ENCODE measurements at places on chromosomes 11 and 22.

GRCh38 chr11:60265373-60266214 is 14.9 kb upstream of the MS4A4A start:
- no peak for DNase-seq

- no peak for DNase-seq
These were observed 40.0 kb downstream of the APOL1 start for GRCh38 chr22:36292823-36293530.

DNA sequence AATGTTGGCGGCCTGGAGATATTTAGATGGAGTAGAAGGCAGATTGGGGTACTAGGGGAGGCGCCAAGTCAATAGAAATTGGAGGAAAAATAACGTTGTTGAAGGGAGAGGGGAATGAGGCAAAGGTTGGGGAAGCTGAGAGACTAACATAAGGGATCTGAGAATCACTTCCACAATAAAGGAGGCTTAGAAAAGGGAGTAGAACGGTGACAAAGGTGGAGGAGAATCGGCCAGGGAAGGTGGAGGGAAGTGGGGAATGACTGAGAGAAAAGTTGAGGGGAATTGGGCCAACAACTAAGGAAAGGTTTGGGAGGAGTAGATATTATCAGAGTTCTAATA is 510 bp downstream of the PPME1 start:
- DNase-seq, result no peak

DNA sequence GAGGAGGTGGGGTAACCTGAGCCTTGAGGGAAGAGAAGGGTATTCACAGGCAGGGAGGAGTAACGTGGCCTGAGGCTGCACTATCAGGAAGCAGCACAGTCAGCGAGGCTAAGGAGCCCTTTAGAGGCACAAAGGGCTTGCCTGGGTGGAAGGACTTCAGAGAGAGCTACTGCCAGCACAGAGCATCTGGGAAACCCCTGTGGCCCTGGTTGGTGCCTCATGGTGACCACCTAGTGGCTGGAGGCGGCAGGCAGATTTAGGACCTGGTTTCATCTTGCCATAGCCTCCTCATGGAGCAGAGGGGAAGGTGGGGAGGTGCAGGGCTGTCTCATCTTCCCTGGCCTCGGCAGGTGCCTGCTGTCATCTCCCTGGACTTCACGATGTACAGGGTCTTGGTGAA is 64.5 kb downstream of the MPPED1 start:
- DNase-seq, result no peak

DNA sequence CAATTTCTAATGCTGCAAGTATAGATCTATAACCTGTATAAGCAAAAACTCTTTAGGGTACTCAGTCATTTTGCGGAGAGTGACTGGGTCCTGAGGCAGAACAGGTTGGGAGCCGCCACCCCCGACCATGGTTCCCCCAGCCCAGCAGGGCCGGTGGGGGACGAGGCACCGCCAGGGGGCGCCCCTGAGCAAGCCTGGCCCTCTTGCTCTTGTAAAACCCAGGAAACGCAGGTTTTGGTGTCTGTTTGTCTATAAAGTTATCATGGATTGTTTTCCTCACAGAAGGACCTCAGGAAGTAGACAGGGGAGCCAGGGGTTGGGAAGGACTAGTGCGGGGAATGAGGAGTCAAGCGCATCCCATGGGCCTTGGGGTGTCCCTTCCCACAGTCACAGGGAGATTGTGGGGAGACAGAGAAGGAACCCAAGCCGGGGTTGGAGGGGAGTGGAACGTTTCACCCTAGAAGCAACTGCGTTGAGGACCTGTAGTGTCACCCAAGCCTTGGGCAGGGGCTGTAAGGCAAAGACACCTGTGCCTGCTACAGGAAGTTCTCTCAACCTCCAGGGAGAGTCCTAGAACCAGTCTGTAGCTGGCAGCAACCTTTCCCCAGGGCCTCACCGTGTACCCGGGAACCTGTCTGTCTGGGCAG is 26.4 kb downstream of the KCTD17 start:
- DNase-seq, result no peak

DNA sequence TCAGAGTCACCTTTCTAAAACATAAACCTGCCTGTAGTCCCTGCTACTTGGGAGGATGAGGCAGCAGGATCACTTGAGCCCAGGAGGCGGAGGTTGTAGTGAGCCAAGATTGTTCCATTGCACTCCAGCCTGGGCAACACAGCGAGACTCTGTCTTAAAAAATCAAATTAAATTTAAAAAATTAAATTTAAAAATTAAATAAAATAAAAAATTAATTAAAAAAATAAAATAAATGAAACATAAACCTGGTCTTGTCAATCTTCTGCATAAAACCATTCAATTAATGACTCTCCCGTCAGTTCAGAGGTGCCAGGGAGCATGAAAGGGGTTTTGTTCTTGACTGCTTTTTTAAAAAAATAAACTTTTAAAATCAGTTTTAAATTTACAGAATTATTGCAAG is 48.6 kb downstream of the CCDC83 start:
- no peak for DNase-seq

DNA sequence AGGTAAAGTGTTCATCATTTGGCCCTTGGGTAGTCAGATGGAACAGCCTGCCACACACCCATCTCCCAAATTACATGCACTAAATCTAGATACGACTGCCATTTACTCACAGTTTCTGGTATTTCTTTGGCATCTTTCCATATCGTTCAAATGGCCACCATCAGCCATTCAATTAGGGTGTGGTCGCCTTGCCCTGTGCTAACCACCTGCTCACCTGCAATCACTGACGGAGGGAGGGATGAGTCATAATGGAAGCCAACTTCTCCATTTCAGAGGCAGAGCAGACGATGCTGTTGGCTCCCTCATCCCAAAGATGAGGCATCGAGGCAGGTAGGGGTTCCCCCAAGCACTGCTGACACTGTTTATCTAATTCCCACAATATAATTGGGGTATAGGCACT is 14.6 kb downstream of the MS4A6A start:
- no peak for DNase-seq

GRCh38 chr22:50302041-50302541 is 5.4 kb downstream of the PLXNB2 start:
- no peak for DNase-seq

DNA sequence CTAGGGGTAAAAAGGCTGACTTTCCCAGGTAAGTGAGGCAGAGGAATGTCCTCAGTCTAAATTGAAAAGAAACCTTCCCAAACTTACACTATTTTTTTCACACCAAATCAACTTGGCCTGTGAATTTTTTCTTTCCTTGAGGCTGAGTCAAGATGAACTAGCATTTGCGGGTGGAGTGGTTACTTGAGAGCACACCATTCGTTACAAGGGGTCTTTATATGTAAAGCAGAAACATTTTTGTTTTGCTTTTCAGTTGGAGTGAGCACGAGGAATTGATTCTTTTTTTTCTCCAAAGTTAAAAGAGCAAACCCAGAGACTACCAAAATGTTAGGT is 36.4 kb downstream of the MAML2 start:
- no peak for DNase-seq

GRCh38 chr22:39209756-39210155 is 35.0 kb downstream of the PDGFB start:
- peak; percentile 28 for DNase-seq

DNA sequence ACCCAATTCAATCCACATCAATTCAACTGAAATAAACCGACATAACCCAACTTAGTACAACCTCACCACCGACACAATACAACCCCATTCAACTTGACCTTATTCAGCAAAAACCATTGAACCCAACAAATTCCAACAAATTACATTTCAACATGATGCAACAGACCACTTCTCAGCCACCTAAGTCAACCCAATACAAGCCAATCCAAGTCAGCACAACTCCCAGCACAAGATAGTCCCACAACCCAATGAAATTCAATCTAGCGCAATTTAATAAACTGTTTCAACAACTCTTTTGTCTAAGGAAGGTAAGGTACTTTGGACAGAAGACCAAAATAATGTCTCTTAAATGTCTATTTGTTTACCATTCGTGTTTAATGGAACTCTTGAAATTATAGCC is 226.0 kb downstream of the MIAT start:
- DNase-seq, result no peak

- no peak for DNase-seq
These were observed 50.3 kb upstream of the EHF start for GRCh38 chr11:34570584-34570983.

DNA sequence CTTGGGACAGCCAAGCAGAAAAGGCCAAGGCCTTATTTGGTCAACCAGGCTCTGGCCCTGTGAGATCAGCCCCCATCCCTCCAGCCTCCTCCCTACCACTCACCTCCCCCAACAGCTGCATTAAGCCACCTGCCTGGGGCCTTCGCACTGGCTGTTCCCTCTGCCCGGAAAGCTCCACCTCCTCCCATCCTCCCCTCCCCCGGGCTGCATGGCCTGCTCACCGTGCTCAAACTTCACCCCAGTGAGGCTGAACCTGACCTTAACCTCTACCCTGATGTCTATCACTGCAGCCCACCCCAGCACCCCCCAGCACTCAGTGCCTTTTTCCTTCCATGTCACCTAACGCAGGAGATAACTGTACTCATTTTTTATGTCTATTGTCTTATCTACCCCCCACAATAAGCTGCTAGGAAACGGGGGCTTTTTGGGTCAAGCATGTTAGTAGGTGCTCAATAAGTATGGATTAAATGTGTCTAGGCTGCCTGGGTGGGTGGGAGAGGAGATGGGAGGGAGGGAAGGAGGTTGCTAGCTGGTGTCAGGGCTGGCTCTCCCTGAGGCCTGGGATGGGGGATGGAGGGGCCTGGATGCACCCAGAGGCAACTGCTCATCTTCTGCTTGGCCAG is 912 bp downstream of the PTPRCAP start:
- DNase-seq, result no peak

DNA sequence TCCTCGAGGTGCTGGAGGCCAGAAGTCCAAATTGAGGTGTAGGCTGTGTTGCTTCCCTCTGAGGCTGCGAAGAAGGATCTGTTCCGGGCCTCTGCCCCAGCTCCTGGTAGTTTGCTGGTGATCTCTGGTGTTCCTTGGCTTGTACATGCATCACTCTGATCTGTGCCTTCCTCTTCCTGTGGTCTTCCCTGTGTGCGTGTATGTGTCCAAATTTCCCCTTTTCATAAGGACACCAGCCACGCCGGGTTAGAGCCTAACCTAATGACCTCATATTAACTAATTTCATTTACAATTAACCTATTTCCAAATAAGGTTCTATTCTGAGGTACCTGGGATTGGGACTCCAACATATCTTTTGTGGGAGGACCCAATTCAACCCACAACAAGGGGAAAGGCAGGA is 21.5 kb downstream of the RIBC2 start:
- no peak for DNase-seq

Data from SHP77 treated with DMSO at 0.1 percent for 48 hours (cell line).